ENCODE measurements at places on chromosomes 5 and 9.

DNA sequence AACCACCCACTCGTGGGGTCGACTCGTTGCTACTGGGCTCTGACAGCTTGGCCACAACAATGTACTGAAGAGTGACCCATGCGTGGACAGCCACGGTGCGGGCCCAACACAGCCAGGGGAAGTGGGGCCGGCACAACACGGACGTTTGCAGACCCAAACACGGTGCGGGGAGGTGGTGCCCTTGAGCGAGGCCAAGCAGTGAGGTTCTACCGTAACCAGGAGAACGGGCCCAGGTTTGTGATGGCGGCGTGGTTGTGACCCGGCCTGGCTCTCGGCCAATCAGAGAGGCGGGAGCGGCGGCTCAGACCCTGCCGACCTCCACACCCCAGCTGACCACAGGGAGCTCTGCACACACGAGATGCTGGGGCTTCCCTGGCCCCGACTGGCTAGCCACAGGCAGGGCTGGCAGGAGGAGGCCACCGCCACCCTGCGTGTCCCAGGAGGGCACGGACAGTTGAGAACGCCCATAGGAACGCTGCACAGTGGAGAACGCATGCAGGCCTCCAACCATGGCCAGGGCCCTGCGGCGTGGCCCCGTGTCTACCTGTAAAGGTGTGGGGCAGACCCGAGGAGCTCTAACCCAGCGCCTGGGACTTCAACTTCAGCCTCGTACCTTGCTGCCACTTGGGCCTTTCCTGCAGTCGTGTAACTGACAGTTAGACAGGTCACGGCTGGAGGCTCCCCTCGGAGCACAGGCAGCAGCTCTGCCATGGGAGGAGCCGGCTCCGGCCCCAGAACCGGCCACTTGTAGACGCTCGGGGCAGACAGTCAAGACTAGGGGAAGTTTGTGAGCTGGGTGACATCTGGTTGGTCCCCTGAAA is 13.7 kb downstream of the BRD3 start:
- no peak for DNase-seq

- peak; percentile 71 for DNase-seq
Measured at GRCh38 chr9:33170464-33171415, 3.6 kb upstream of the B4GALT1 start.

- DNase-seq: no peak
Measured at GRCh38 chr9:133873009-133873408, 119.1 kb downstream of the VAV2 start.

DNA sequence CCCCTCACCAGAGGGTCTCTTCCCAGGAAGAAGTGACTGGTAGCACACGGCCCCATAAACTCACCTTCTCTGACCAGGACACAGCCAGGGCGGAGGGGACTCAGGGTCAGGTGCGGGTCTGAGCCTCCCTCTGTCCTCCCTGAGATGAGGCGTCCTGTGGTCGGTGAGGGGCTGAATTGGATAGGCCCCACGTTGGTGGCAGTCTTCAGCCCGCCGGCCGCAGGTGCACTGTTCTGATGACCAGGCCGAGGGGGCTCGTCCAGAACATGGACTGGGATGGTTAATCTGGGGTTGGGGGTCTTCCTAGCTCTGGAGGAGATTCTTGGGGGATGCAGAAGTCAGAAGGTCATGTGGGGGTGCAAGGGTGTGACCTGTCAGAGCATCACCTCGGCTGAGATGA is 102.2 kb upstream of the PPP1R26 start:
- no peak for DNase-seq

- no peak for DNase-seq
Measured at GRCh38 chr5:109387408-109387974, 22.3 kb downstream of the PJA2 start.

GRCh38 chr5:72231991-72232703 is 87.9 kb downstream of the MRPS27 start:
- DNase-seq: no peak

GRCh38 chr9:98187926-98188325 is 4.5 kb downstream of the CORO2A start:
- DNase-seq: no peak

All from activated CD4-positive, alpha-beta T cell treated with anti-CD3 and anti-CD28 coated beads, Interleukin-2, amount 50 U/mL, for 48 hours (primary cell).